ENCODE measurements at places on chromosomes 1 and 21. TPM values are rescaled to one million over a fixed set of nuclear protein-coding genes. Genes with fewer than 3 reads are reported as not detected.

SLC30A2 gene
- not detected for total RNA-seq

LAMTOR2 gene
- total RNA-seq = 101 TPM

MYOCOS gene
- not detected for total RNA-seq

ZNF695 gene
- total RNA-seq = 0.99 TPM

- peak; percentile 53 for DNase-seq
These were observed 637.3 kb downstream of the MATN1 start for GRCh38 chr1:30085811-30086770.

- no peak for DNase-seq
These were observed 704 bp downstream of the ALG6 start for GRCh38 chr1:63368131-63368530.

All from lung microvascular endothelial cell (primary cell).